NCI-H446 (cell line): ENCODE measurements at places on chromosomes 2 and 18.

- no peak for DNase-seq
Observed at GRCh38 chr18:67425672-67426071, 90.8 kb downstream of the DSEL start.

GRCh38 chr2:215526341-215526740, 90.5 kb upstream of the FN1 start:
- DNase-seq = no peak

DNA sequence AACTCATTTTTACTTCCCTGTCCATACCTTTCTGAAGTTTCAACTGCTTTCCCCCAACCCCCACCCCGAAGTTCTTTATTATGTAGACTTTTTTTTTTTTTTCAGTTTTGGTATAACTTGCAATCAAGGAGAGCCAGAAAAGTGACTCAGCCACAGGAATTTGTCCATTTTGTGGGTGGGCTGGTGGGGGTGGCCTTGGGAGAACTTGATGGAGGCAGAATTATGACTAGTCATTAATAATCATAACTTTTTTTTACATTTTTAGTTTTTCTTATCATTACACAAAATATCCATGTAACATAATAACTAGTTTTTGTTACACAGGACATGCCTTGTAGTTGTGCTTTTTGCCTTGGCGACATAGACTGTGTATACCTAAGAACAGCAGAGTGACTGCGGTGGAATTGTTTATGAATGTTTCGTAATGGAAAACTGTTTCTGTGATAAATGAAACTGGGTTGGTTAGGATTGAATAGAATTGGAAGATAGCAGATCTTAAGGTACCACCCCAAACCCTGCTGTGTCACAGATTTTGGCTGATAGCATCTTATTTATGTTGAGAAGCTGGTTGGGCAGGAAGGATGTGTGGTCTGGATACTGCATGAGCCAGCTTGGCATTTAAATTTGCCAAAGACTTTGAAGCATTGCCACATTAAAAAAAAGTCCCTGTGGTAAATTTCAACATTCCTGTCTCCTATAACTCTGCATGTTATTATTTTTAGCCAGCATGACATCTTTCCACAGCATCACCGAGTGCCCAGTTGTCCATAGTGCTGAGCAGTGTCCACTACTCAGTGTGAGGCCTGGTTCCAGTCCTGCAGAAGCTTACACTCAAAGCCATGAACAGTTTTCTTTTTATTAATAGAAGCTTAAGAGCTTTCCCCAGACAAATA, 30.7 kb downstream of the LYPD6B start:
- DNase-seq = no peak

DNA sequence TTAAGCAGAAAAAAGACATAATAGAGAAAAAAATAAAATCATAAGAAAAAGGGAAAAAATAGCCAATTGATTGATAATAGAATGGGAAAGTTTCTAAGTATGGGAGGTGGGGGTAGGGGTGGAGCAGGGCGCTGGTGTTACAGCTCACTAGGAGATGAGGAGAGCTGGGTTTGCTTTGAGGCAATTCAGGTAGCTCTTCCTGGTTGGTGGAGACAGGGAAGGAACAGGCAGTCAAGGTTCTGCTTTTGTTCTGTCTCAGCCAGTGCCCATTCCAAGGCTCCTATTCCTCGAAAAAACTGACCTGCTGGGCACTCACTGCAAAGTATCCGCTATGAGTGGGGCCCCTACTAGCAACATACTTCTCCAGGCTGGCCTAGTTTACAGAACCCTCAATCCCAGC, 1.7 kb upstream of the CNNM4 start:
- DNase-seq = no peak

GRCh38 chr2:98730707-98731040, 258 bp downstream of the MGAT4A start:
- no peak for DNase-seq

- DNase-seq = no peak
Observed at GRCh38 chr18:67670024-67670543, 153.6 kb upstream of the DSEL start.

DNA sequence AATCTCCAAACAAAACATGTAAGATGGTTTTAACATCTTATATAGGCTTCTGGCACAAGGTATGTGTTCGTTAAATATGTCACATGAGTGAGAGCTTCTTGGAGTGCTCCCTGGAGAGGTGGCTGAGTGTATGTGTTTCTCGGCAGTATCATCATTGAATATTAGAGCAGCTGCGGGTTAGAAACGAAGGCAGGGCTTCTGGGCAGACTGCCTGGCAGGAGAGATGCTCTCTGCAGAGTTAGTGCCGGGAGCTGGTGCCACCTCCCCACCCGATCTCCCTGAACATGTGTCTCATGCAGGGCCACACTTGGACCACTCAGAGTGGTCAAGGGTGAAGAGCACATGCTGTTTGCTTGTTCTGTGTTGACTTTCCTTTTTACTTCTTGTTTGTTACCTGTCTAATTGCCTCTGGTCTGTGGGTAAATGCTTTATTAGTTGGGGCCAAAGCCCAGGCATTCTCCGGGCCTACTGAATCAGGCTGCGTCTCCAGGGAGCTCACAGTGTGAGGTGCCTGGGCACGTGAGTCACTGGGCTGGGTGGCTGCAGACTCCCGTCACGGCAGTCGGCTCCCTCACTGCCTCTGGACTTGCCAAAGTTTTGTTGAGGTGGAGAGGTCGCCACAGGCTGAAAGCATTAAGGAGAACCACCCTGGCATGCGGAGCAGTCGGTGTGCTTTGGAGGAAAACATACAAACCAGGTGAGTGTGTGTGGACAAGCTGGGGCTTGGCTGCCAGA, 246.6 kb downstream of the FHOD3 start:
- DNase-seq = peak; percentile 52

- no peak for DNase-seq
Observed at GRCh38 chr2:12347066-12347493, 369.7 kb upstream of the TRIB2 start.

GRCh38 chr2:197513915-197514314, 2.0 kb upstream of the MOB4 start:
- DNase-seq = no peak

DNA sequence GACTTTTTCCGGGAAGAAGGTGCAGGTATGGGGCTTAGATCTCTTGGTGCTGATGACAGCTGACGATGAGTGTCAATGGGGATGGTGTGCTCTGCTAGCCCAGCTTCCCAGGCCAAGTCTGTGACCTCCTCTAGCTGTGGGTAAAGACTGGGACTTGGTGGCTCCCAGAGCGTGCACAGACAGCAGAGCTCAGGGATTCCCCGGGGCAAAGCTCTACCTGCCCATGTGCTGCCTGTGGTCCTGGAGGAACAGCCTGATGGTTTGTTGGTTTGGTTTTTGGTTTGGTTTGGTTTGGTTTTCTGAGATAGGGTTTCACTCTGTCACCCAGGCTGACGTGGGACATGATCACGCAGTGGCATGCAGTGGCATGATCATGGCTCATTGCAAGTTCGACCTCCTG, 19.2 kb downstream of the ATP6V1B1 start:
- no peak for DNase-seq

GRCh38 chr2:68726608-68727367, 7.8 kb upstream of the ARHGAP25 start:
- DNase-seq = no peak

DNA sequence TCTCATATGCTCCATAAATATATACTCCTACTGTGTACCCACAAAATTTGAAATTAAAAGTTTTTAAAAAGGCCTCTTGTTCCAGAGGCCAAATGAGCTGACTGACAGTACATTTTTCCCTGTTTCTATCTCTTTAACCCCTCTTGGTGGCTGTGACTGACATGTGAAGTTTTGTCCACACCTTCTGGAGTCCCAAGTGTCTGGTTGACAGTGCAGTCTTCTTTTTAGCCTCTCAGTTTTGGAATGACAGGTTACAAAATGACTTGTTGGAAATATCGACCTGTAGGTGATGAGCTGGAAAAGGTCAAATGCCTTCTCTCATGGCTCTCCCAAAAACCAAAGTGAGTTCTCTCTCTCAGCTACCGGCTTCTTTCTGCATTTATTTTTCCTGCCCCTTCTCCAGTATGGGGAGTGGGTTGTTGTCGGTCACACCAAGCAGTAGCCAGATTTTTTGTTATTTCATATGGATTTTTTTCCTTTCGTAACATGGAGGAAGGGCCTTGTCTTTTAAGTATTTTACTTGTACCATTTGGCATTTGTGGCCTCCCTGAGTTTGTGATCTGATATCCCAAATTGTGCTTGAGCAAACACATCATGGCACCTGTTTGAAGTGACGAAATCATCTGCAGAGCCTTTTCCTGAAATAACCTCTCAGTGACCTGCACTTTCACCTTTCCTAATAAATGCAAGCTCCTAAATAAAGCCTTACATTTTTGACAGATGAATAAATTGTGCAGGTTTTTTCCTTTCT, 143.9 kb downstream of the ESCO1 start:
- no peak for DNase-seq

DNA sequence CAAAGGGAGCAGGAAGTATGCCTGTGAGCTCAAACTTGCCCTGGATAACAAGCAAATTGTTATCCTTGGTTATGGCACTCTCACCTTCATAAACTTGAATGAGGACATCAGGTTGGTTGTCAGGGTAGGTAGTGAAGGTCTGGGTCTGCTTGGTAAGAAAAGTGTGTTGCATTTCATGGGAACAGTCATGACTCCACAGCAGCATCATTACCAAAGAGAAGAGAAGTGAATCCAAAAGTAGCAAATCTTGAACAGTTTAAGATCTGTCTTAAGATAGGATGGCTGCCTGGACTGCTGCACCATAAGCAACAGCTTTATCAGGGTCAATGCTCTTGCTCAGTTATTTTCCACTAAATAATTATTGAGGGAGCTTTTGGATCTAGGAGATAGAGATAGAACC, 350.7 kb upstream of the MAP2 start:
- DNase-seq = no peak

DNA sequence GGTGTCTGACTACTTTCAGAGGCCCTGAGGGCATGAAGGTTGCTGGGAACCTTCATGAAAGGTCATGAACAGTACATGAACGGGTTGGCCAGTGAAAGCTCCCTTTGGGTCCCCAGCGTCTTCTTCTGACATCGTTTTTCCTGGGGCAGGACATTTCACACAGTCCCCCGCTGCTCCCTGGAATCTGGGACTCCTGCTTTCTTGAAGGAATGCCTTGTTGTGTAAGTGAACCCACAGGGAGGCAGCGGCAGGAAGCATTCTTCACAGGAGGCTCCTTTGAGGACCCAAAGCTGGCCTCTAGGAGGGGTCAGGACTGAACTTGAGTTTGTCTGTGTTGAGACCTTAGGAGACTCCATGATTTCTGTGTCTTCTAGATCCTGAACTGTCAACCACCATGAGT, 144.3 kb downstream of the KCNE4 start:
- no peak for DNase-seq

DNA sequence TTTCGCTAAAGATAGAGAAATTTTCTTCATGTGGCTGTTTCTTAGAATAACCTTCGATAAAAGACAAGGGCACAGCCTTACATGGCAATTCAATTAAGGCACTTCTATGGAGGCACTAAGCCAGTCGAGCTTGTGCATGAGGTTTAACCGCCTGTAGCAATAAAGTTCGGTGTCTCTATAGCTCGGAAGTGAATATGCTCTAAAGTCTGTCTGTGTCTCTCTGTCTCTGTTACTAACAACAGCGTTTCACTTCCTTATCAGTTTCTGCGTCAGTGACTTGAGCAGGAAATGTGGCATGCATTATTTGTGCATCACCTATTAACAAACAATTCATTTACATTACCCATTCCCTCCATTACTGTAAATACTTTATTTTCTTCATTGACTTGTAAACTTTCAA, 365.1 kb upstream of the NETO1 start:
- no peak for DNase-seq

- DNase-seq = no peak
Observed at GRCh38 chr2:225764346-225764745, 364.8 kb downstream of the NYAP2 start.

DNA sequence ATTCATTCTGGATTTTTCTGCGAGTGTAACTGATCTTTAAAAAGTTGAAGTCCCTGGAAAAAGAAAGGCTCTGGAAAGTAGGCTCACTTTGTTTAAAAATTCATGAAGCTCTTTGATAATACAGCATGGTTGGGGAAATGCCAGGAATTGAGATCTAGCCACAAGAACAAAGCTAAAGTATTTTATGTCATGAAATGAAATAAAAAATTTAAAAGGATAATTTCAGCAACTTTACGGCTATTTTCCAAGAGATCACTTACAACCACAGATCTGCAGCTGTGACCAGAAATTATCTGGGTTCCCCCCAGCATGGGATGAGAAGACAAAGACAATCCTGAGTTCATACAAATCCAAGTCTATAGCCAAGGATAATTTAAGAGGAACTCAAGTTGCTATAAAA, 25.3 kb upstream of the RFX8 start:
- no peak for DNase-seq

- peak; percentile 46 for DNase-seq
Observed at GRCh38 chr2:246489-247144, 17.2 kb downstream of the SH3YL1 start.

GRCh38 chr2:216535454-216535995, 36.9 kb downstream of the RPL37A start:
- no peak for DNase-seq

- no peak for DNase-seq
Observed at GRCh38 chr18:60235164-60235563, 137.4 kb downstream of the MC4R start.
